ENCODE measurements at places on chromosomes 3 and 15.

DNA sequence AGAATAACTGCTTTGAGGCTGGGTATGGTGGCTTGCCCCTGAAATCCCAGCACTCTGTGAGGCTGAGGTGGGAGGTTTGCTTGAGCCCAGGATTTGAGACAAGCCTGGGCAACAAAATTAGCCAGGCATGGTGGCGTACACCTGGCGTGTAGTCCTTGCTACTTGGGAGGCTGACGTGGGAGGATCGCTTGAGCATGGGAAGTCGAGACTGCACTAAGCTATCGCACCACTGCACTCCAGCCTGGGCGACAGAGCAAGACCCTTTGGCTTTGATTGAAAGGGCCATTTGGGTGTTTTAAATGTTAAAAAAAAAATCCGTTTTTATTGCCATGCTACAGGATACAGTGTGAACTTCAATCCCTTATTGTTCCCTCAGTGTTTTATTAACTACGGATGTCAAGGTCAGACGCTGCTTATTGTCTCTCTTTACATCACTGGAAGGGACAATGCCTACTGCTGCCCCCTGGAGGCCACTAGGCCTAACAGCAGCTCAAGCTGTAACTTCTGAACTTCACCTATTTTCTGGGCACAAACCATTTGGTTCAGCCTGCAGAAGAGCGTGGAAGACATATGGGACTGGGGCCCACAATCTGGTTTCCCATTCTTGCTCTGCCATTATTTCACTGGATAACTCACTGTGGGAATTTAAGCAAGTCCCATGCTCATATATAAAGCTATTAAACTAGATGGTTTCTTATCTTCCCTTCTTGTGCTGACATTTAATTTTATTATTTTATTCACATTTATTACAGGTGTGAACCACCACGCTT lies 15.3 kb upstream of the IREB2 start:
- peak; percentile 41 for DNase-seq

GRCh38 chr3:31927811-31928210 lies 53.3 kb downstream of the OSBPL10 start:
- DNase-seq = no peak

DNA sequence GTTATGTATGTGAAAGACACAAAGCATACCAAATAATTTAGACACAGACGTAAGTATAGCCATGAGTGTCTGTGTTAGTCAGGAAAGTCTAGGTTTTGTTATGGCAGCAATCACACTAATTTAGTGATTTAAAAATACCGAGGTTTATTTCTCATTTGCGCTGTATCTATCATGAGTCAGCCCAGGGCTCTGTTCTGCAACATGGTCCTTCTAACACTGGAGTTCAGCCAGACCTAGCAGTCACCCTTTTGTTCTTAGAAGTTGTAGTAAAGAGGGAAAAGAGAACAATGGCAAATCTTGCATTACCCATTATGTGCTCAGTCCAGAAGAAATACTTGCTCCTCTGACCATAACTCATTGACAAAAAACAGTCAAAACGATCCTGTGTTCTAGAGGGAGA lies 311.5 kb downstream of the NLGN1 start:
- DNase-seq = no peak

- DNase-seq = no peak
Observed at GRCh38 chr3:194631696-194632095, 1.5 kb downstream of the TMEM44 start.

GRCh38 chr15:71880276-71880675 lies 69.9 kb downstream of the NR2E3 start:
- no peak for DNase-seq

DNA sequence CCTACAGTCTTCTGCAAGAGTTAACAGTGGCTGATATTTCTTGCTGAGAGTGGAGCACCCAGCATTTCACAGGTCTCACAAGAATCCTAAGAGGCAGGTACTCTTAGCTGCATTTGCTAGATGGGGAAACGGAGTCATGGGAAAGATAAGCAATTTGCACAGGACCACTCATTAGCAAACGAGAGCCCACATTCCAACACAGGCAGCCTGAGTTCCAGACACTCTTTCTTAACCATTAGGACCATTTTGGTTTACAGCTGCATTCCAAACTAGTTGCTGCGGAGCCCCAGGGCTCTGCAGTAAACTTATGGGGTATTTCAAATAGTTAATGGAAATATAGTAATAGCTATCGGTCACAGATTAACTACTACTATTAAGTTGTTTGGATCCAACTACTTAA lies 42.5 kb downstream of the LYZL4 start:
- DNase-seq = no peak

- DNase-seq = no peak
Observed at GRCh38 chr3:127998596-127998995, 53.6 kb upstream of the SEC61A1 start.

- no peak for DNase-seq
Observed at GRCh38 chr15:61169275-61169903, 59.7 kb downstream of the RORA start.

DNA sequence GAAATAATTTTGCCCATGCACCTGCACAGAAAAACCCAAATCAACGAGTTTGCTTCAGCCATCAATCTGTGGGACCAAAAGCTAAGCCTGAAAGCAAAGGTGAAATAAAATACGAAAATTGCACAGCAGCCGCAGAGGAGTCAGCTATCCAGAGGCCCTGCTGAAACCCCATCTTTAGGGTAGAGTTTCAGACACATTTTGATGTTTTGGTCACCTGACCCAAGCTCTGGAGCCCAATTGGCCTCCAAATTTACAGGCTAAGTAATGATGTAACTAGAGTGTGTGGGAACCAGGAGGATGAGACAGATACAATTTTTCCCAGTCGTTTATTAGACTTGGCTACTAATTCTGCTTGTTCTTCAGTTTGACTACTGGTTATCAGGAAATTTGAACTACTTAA lies 308.6 kb upstream of the ATP11B start:
- no peak for DNase-seq

- DNase-seq = no peak
Observed at GRCh38 chr3:49610666-49611280, 56.5 kb downstream of the BSN start.

GRCh38 chr3:195208183-195208582 lies 62.8 kb downstream of the XXYLT1 start:
- DNase-seq = no peak

GRCh38 chr3:10889206-10889960 lies 73.4 kb downstream of the SLC6A11 start:
- DNase-seq = no peak

DNA sequence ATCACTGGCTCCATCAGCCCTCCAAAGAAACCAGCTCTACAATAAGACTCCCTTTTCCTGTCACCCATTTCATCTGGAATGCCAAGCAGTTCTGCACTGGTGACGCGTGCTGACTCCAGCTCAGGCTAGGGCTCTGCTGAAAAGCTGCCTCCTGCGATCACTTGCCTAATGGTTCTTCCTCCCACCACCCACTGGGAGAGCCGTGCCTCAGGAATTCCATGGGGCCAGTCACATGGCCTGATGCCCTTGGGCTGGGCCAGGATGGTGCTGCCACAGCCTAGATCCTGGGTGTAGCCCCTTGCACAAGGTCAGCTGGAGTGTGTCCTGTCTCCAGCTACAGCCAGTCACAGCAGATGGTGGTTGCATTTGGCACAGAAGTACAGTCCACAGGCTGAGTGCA lies 98.9 kb downstream of the DNAJB8 start:
- no peak for DNase-seq

GRCh38 chr3:170485294-170485693 lies 66.6 kb downstream of the CLDN11 start:
- DNase-seq = no peak

GRCh38 chr3:70180664-70181063 lies 131.8 kb downstream of the MDFIC2 start:
- no peak for DNase-seq

DNA sequence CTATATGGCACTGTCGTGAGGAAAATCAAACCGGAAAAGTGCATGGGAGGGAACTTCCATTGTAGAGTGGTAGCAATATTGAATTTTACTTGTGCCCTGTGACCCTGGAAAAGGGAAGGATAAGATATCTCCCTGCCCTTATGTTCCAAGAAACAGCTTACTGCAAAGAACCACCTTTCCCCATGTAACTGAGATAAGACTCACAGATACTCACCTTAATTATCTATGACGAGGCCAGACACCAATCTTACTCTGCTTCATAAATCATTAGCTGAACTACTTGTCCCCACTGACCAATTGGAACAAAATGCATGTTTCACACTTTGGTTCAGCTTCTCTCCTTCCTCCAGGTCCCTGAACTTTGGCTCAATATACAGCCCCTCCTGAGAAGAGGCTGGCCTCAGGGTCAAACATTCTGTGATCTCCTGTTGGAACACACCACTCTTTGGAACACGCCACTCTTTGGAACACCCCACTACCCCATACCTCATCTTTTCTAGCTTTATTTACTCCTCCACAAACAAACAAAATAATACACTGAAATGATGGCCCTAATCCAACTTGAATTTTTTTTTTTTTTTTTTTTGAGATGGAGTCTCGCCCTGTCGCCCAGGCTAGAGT lies 6.9 kb upstream of the TOPAZ1 start:
- DNase-seq = no peak

- no peak for DNase-seq
Observed at GRCh38 chr3:32336113-32336498, 55.5 kb upstream of the CMTM7 start.

- no peak for DNase-seq
Observed at GRCh38 chr15:51119120-51119519, 24.4 kb upstream of the TNFAIP8L3 start.

DNA sequence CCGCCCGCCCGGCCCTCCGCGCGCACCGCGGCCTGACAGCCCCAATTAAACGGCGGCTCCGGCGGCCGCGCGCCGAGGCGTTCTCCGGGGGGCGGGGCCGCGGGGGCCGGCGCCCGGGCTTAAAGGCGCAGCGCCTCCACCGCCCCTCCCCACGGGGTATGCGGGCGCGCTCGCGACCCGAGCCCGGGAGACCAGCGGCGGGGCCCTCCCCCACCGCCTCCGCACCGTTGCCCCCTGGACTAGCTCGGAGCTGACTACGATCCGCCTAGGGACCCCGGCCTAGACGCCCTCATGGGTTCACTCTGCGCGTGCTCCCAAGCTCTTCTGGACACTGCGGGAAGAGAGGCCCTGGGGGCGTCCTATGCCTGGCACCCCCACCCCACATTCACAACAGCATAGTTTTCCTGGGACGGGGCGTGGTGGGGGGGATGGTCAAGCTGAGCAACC lies at the start of gene DUSP7:
TSS of gene DUSP7 (minus strand) at position 51 of the 447 bp plus-strand sequence. CDS start 205 bp downstream, outside the sequence.
- no peak for DNase-seq

GRCh38 chr3:5270666-5271371 lies 83.3 kb downstream of the EDEM1 start:
- no peak for DNase-seq

DNA sequence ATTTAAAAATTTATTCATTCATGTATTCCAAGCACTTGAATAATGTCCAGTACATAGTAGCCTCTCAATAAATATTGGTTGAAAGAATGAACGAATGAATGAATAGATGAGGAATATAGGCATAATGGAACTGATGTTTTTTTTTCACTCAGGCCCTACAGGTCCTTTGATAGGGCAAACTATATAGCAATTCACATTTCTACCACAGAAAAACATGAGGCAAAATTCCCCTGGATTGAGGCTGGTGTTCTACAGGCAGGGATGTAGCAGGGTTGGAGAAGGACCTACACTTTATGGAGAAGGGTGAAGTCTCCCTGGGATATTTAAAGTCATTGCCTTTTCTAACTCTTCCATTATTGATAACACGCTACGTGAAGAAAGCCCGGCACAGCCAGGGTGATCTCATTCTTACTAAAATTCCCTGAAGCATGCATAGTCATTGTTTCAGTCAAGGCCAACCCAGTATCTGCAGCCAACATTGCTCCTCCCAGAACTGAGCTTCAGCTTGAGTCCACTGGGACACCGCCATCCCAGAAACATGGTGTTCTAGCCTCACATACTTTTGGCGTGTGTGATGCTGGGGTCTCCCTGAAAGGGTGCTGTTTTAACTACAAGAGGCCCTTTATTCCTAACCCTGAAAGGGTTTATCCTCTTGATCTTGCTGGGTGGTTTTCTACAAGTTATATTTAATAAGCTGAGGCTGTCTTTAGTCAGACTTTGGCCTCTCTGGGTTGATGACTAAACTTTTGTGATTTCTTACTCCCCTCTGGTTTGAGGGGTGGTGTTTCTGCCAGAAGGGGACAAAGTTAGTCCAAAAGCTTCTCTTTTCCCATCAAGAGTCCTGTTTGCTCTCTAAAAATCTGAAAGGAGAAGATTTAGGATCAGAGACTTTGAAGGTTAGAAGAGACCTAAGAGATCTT lies 25.9 kb upstream of the FBN1 start:
- no peak for DNase-seq

DNA sequence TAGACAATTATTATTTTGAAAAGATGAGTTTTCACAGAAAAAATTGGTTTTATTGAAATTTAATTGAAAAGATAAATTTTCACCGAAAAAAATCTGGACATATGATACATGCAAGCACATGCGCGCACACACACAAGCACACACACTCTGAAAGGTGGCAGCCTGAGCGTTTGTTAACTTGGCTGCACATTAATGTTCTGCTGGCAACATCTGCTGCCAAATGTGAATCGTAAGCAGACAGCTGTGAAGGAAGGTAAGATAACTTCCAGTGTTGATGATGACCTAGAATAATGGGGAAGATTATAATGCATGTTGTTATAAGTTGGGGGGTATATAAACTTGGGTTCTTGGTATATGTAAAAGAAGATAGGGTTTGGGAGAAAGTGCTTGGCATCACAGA lies 18.4 kb upstream of the CMTM7 start:
- DNase-seq = peak; percentile 54

DNA sequence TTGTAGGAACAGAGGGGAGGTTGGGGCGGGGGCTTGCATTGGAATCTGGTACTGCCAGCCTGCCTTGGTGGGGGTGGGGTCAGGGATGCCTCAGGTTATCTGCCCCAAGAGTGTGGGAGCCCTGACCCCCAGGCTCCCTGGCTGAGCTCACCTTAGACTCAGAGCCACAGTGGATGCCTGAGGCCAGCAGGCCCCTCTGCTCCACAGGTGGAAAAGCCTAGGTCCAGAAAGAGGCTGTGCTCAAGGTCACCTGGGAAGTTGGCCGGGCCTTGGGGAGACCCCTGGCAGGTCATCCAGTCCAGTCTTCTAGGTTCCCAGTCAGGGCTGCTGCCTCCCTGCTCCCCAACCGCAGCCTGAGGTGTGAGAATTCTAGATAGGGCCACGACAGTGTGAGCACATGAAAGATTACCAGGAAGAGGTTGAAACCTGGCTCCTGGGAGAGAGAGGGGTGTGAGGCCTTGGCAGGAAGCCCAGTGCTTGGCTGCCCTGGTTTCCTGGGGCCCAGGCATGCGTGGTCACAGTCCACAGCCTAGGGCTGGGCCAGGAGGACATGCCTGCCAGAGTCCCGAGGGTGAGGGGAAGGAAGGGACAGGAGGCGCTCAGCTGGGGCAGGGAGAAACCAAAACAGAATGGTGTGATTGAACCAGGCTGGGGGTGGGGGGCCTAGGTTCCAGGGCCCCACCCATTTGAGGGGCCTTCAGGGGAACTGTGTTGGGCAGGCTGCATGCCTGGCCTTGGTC lies 4.9 kb downstream of the HDAC11 start:
- DNase-seq = no peak

DNA sequence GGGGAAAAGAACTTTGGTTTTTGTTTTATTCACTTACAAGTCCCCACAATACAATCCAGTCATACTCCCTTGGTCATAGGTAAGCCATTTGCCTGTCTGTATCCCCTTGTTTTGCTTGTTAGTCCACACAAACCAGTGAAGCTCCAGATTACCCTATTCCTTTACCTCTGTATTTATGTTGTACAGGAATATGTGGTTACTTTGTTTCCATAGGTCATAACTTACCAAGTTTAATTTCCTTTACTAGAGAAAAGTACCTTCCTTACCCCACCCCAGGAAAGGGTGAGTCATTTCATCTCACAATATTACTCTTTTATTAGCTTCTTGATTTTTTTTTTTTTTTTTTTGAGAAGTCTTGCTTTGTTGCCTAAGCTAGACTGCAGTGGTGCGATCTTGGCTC lies 113.4 kb upstream of the LRRFIP2 start:
- DNase-seq = no peak
